SK-N-DZ (cell line): ENCODE measurements at places on chromosomes 1 and 21.
A peak's percentile ranks its signal among the peaks of the same experiment; 100 is the strongest.

GRCh38 chr1:82995951-82996350, 1003.0 kb downstream of the TTLL7 start:
- no peak for DNase-seq

DNA sequence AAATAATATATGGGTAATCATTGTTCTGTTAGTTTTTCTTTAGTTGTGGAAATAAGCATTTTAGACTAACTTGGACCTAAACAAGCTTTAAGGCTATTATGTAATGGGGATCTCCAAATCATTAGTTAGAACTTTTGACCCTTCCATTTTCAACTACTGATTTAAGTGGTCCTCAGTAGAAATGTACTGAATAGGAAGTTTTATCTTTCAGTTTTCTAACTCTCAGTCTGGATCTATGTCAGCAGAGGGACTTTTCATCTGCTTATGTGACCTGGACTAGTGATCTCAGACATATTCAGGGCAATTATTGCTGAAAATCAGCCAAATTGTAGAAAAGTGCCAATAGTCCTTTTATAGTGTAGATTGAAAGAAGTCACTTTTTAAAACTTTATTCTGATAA, 56.0 kb downstream of the SASS6 start:
- DNase-seq = no peak

DNA sequence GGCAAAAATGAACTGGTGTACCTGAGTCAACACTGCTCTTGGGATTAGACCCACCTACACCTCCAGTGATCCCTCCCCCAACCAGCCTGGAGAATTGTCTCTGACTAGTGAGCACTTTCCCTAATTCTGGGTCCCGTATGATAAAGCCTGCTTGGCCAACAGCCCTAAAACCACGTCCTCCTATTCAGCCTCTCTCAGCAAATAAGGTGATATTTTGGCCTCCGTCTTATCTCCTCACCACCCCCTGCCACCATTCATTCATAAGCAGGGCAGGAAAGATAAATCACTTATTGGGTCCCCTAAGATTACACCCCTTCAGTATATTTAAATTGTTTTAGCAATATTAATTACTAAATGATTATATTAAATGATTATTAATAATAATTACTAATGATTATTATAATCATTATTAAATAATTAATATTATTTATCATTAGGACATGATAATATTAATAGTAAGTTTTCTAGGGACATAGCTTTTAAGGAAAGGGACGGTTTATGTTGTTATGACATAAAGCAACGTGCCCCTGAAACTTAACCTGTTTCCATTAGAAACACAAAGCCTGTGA, 108.0 kb downstream of the DUSP10 start:
- DNase-seq = no peak

DNA sequence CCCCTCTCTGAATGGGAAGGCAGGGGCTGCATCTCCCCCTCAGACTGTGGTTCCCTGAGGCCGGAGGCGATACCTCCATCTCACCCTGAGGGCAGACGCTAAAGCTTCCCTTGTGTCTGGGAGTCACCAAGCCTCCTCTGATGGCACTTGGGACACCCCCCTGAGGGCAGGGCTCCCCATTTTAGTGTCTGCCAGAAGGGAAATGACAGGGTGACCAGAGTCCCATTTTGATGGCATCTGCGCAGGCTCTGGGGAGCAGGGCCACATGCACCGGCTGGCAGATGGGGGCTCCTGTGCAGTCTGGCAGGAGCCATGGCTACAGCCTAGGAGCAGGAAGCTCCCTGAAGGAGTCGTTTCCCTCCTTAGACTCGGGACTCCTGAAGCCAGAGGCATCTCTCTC, 1.7 kb downstream of the S100A2 start:
- no peak for DNase-seq

- no peak for DNase-seq
Observed at GRCh38 chr1:167305706-167306277, 85.1 kb downstream of the POU2F1 start.

- DNase-seq = no peak
Observed at GRCh38 chr1:154327466-154328317, 2.4 kb downstream of the ATP8B2 start.

DNA sequence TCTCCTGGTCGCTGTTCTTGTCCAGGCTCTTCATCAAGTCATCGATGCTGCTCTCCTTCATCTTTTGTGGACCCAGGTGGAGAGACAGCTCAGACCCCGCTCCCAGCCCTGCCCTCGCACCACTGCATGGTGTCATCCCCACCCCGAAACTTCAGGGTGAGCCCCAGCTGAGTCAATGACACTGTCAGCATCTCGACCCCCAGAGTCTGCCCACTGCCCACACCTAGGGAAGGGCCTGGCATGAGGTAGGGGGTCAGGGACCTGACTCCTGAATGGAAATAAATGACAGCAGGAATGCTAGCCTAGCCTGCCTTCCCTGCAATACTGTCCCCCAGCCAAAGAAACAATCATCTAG, 1.6 kb upstream of the S100A6 start:
- DNase-seq = no peak

GRCh38 chr1:67632356-67632755, 52.6 kb upstream of the GADD45A start:
- no peak for DNase-seq

- DNase-seq = no peak
Observed at GRCh38 chr1:80462006-80462405, 1338.7 kb upstream of the ADGRL2 start.

- no peak for DNase-seq
Observed at GRCh38 chr1:218546314-218546713, 201.2 kb downstream of the TGFB2 start.

DNA sequence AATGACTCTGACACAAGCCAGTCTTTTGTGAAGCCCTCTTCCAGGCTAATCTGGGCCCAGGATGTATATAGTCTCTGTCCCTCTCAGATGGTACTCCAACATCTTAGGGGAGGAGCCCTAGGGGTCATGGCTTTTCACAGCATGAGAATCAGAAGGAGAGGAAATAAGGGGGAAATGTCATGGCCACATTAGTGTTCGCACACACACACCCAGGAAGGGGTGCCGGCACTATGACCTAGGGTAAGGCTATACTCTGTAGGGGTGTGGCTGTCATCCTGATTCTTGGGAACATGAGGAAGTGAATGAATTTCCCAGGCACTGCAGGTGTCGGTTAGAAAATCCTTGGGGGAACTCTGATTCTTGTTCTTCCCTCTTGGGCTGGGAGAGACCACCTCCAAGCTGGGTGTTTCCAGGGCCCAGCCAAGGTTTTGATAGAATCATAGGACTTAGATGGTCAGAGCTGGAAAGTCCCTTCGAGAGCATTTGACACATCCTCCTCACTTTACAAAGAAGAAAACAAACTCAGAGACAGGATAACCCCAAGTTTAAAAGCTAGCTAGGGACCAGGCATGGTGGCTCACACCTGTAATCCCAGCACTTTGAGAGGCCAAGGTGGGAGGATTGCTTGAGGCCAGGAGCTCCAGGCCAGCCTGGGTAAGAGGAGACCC, 22.0 kb downstream of the GFI1 start:
- DNase-seq = no peak

DNA sequence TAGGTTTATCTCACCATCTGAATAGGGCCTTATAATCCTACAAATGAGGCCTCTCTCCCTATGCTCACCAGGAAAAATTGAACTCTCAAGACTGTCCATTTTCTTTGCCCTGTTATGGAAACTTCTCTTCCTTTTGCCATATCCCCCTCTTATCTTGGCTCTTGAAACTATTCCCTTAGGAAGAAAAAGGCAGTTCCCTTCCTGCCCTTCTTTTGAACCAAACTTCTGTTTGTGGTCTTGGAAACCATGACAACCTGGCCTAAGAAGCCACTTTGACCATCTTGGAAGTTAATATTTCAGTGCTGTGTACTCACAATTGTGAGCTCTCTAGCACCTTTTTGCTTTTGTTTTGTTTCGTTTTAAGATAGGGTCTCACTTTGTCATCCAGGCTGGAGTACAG, 40.0 kb downstream of the ATP2B4 start:
- DNase-seq = no peak

- no peak for DNase-seq
Observed at GRCh38 chr1:157596384-157596783, 1.5 kb downstream of the FCRL4 start.

DNA sequence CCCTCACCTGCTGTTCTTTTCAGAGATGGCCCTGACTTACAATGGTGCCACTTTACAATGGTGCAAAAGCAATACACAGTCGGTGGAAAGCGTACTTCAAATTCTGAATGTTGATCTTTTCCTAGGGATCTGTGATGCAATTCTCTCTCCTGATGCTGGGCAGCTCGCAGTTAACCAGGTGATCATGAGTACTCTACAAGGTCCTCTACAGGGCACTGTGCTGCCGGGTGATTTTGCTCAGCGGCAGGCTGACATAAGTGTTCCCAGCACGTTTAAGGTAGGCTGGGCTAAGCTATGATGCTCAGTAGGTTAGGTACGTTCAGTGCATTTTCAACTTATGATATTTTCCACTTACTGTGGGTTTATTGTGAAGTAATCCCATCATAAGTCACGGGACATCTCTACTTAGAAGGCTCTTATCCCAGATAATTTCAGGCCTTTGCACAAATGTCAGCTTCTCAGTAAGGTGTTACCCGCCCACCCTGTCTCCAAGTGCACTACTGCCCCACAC, 126.5 kb downstream of the KCNN3 start:
- no peak for DNase-seq

DNA sequence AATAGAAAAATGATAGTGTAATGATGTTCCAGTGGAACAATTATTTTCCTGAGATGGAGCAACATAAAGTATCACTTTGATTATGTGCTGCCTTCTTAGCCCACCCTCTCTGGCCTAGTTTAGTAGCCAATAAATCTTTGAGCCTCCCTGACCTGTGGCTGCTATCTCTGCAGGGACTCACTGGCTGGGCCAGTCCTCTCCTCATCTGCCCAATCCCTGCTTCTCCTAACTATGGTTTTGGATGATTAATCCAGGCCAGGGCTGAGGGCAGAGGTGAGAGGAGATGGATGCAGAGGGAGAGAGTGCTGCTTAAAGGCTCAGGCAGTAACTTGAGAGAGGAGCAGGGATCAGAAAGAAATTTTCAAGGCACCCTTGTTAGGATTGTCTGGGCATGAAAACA, 89.0 kb upstream of the CD34 start:
- DNase-seq = no peak

DNA sequence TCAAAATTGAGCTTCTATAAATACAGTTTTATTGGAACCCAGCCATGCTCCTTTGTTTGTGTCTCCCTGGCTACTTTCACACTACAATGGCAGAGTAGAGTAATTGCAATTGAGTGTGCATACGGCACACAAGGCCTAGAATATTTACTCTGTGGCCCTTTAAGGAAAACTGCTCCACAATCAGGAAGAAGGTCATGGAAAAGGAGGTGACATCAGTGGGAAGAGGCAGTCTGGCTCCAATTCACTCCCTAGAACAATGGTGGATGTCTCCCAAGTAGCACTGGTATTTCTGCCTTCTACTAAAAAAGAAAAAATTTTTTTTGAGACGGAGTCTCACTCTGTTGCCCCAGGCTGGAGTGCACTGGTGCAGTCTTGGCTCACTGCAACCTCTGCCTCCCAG, 51.3 kb downstream of the KRTAP19-8 start:
- no peak for DNase-seq

- DNase-seq = no peak
Observed at GRCh38 chr1:183002267-183002666, 21.0 kb upstream of the LAMC1 start.

GRCh38 chr1:117284399-117285215, 73.9 kb upstream of the VTCN1 start:
- DNase-seq = peak; percentile 90

DNA sequence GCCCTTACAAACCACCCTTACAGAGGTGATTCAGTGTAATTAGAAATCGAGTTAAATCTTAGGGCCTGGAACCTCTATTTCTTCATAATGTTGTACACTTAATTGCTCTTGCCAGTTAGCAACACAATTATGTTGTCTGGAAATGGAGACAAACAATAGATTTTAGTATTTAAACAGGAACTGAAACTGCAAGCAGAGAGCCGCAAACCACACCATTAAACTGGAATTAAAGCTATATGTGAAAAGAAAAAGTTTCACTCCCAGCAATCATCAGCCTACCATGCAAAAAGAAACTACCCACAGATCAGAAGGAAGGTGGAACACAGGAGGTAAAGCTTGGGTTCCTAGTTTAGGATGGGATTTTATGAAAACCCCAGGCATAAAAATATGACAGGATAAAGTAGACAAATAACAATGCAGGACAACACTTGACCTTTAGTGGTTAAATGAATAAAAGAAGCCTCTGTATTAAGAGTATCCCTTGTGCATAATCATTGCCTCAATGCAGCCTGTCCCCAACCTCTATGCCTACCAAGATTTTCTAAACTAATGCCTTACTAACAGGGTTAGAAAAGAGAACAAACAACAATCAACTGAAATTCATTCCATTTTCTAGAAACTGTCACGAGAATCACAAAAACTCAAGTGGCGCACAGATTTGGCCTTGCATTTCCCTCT, 304.3 kb upstream of the ESRRG start:
- DNase-seq = no peak

GRCh38 chr1:29640428-29640785, 404.1 kb downstream of the PTPRU start:
- DNase-seq = no peak

- DNase-seq = no peak
Observed at GRCh38 chr1:96519851-96520578, 201.6 kb upstream of the PTBP2 start.

DNA sequence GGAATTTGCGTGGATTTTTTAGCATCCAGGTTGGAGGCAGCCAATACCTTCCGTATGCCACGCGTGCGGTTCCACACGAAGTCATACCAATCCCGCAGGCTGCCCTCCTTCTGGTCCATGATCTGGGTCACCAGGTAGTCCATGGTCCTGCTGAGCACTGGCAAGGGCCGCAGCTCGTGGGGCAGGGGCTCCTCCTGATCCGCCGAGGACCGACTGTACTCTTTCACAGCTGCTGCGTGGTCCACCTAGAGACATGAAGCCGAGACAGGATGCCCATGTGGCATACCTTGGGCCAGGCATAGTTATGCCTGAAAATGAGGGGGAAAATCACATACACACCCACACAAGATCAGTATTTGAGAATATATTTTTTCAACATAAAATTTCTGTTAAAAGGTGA, 12.1 kb downstream of the MCM3AP start:
- DNase-seq = no peak

- no peak for DNase-seq
Observed at GRCh38 chr1:66351478-66351877, 182.5 kb upstream of the SGIP1 start.
